Erythroblast (primary cell): ENCODE measurements at places on chromosomes 3 and 15.
A peak's percentile ranks its signal among the peaks of the same experiment; 100 is the strongest.

- no peak for DNase-seq
These were observed 109.7 kb downstream of the LRRK1 start for GRCh38 chr15:101028772-101029438.

DNA sequence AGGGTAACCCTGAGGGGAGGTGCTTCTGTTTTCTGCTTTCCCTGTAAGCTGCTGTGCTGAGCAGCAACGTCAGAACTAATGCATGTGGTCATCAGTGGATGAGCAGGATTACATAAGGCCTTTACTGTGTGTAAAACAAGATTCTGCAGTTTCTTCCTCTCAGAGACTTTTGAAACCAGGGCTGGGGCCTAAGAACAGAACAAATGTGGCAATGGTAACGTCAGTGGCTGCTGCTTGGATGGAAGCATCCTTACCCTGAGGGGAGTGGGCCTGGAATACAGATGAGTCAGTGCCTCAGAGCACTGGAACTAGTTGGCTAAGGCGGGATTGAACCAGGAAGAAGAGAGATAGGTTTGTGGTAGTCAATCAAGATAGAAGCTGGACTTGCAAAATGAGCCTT lies 180.2 kb upstream of the KCNH8 start:
- DNase-seq, result no peak

- no peak for DNase-seq
These were observed 163.9 kb downstream of the CBLB start for GRCh38 chr3:105704726-105705410.

DNA sequence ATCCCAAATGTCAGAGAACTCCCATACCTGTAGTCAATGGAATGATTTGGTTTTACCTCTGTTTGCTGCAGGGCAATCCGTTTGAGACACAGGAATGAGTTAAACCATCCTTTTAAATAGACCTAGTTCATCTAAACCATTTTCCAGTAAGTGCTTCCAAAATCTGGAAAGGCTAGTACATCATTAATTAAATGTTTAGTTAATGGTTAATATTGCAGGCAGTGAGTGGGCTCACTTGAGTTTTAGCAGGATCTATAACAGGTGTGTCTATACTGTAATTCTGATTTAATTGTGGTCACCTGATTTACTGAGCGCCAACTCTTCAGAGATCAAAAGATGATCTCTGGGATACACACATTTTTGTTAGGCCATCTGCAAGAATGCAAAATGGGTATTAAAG lies 353.9 kb upstream of the ROPN1 start:
- no peak for DNase-seq

- DNase-seq, result no peak
These were observed 30.3 kb upstream of the C15orf39 start for GRCh38 chr15:75171408-75171807.

GRCh38 chr15:85007741-85008397 lies 26.2 kb downstream of the PDE8A start:
- no peak for DNase-seq

- no peak for DNase-seq
These were observed 8.0 kb downstream of the CEP152 start for GRCh38 chr15:48802867-48803266.

DNA sequence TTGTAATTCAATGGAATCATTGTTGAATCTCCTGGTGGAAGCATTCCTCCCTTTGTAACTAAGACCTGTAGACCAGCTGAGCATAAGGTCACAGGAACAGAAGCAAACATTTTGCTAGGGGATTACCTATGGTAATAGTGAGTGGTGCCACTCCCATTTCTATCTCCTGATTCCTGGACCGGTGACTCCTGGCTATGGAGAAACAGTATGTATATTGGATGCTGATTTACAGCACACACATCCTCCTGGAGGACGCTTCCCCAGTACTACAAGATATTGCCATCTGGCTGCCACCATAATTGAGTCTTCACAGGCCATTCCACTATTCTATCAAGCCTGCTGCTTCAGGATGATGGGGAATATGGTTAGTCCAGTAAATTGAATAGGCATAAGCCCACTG lies 33.3 kb upstream of the XCR1 start:
- DNase-seq, result no peak

GRCh38 chr15:77384589-77385359 lies 35.1 kb downstream of the PEAK1 start:
- DNase-seq, result no peak

DNA sequence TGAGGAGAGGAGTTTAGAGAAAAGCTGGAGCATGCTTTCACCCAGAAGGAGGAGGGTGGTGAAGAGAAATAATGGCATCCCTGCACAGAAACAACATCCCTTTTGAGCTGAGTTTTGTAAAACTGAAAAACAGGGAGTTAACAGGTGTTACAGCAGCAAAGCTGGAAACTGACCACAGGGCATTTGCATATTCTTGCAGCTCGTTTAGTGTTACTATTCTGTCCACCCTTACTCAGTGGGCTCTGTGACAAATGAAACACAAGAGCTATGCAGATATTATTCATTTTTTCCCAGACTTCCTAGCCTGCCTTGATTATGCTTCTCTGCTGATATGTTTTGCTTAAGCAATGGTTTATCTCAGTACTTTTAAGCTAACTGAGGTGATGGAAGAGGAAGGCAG lies 272.0 kb downstream of the NEK10 start:
- DNase-seq, result no peak

GRCh38 chr3:111884411-111885018 lies 25.4 kb downstream of the PHLDB2 start:
- no peak for DNase-seq

GRCh38 chr3:65402597-65402996 lies 636.1 kb downstream of the MAGI1 start:
- DNase-seq, result no peak

DNA sequence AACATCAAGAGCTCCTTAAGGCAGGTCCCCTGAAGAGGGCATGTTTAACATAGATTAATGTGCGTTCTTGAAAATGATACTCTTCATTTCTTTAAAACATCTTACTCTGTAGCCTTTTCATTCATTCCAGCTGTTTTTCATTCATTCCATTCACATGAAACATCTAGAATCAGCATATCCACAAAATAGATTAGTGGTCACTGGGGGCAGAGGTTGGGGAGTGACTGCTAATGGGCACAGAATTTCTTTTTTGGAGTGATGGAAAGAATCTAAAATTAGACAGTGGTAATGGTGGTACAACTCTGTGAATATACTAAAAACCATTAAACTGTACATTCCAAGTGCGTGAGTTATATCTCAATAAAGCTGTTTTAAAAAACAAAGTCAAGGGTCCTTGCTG lies 15.4 kb upstream of the CXCR6 start:
- DNase-seq, result no peak

DNA sequence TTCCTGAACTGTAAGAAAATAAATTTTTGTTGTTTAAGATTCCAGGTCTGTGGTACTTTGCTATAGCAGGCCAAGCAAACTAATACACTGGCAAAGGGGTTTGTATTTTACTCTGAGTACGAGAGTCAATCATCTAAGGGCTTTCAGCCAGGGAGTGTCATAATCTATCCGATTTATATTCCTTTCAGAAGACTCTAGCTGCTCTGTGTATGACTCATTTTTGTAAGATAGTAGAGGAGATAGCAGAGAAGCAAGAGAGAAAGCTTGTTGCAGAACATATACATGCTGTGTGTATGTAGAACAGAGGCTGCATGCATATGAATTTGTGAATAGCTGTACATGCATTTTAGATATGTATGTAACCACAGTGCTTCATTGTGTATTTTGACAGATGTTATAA lies 577.9 kb upstream of the EPHA6 start:
- DNase-seq, result no peak

DNA sequence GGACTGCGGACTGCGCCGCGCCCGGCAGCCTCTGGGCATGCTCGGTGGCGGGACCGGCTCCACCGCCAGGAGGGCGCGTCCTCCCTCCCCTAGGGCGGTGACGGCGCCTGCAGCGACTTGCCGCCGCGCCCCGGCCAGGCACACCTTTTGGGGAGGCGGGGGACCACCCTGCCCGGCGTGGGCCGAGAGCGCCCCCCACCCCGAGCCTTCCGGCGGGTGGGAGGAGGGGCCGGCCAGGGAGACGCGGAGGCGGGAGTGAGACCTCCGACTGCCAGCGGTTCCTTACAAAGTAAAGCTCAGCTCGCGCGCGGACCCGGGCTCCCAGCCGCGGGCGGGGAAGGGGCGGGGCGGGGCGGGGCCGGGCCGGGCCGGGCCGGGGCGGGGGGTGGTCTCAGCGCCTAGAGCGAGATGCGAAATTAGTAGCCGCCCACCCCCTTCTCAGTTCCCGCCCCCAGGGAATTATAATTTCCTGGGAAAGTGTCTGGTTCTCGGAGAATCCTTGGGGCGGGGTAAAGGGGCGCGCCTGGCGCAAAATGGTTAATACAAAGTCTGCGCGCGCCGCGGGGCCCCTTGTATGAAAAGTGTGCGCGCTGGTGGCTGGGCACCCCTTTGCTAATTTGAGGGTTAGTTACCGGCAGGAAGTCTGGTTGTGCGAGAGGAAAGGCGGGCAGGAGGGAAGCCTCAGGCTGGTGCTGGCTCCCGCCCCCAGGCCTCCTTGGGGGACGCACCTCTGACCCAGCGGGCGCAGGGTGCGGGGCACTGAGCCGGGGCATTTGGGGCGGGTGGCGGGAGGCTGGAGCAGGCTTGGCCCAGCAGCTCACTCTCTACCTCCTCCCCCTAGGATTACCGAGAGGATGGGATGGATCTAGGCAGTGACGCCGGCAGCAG lies 224.8 kb upstream of the IL12A start:
- peak; percentile 21 for DNase-seq

GRCh38 chr15:61051569-61052031 lies 177.5 kb downstream of the RORA start:
- no peak for DNase-seq
